CD4-positive, alpha-beta T cell treated with Interleukin-12 subunit alpha and Interleukin-12 subunit beta, for 1 hour (primary cell): ENCODE measurements at places on chromosomes 16 and 17.

GRCh38 chr17:82686366-82687324 is 11.9 kb downstream of the RAB40B start:
- DNase-seq = no peak

DNA sequence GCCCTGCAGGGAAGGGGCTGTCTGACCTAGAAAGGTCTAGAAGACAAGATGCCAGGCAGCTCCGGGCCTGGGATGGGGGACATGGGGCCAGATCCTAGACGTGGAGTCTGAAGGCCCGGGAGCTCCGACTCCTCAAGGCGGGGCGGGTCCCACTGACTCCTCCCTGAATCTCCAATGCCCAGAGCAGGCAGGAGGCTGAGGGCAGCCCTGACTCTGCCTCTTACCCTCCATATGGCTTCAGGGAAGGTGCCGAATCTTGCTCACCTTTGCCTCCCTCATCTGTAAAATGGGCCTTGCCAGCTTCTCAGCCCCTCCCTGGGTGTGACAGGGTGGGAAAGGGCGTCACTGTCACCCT is 14.8 kb downstream of the VASN start:
- DNase-seq = no peak

GRCh38 chr17:69757688-69758430 is 317.2 kb upstream of the KCNJ16 start:
- no peak for DNase-seq

DNA sequence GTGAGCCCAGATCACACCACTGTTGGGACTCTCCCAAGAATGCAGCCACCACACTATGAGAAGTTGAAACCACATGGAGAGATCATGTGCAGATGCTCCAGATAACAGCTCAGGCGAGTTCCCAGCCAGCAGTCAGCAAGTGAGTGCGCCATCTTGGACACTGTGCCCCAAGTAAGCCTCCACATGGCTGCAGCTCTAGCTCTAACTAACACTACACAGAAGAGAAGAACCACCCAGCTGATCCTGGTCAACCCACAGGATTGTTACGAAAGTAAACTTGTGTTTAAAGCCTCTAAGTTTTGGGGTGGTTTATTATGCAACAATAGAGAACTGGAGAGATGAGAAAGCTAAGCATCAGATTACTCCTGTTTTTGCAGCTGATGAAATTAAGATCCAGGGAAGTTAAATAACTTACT is 25.8 kb downstream of the SLC38A7 start:
- DNase-seq = no peak

DNA sequence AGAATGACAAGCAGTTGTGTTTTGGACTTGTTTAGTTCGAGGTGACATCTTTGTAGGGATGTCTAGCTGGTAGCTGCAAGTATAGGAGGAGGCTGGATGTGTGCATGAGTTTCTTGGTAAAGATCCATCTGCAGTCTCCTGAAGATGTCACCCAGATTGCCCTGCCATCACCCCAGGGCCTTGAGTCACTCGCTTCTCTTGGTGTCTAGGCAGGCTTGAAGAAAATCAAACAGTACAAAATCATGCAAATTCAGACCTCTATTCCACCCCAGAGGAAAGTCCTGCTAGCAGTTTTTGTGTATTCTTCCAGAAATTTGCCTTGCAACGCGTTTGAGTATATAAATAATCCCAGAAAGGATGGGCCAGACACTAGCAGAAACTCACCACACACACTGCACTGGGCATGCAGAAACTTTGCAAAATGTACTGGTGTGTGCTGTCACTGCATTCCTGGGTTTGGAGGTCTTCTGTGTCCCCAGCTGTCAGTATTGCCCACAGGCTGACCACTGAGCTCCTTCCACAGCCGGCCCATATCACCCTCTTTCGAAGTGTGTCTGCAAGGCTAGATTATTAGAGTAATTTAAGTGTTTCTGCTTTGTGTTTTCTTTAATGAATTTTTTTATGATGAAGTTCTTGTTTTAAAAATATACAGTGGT is 51.5 kb downstream of the TENT4B start:
- no peak for DNase-seq

DNA sequence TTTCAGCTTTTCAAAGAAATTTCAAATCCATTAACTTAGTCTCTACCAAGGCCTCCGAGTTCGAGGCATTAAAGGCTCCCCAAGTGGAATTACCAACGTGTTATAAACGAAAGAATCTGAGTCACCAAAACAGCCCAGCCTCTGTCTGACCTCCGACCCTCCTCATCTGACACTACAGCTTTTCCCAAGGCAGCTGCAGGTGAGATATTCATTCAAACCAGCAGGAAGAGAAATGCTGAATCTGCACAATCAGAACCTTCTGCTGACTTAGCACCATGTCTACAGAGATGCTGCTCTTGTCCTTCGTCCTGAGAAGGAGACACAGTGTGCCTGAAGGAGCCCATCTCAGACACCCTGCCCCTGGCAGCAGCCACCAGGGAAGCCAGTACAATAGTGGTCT is 30.5 kb downstream of the GRIN2A start:
- no peak for DNase-seq

GRCh38 chr17:81170727-81171494 is 4.9 kb upstream of the AATK start:
- DNase-seq = no peak

DNA sequence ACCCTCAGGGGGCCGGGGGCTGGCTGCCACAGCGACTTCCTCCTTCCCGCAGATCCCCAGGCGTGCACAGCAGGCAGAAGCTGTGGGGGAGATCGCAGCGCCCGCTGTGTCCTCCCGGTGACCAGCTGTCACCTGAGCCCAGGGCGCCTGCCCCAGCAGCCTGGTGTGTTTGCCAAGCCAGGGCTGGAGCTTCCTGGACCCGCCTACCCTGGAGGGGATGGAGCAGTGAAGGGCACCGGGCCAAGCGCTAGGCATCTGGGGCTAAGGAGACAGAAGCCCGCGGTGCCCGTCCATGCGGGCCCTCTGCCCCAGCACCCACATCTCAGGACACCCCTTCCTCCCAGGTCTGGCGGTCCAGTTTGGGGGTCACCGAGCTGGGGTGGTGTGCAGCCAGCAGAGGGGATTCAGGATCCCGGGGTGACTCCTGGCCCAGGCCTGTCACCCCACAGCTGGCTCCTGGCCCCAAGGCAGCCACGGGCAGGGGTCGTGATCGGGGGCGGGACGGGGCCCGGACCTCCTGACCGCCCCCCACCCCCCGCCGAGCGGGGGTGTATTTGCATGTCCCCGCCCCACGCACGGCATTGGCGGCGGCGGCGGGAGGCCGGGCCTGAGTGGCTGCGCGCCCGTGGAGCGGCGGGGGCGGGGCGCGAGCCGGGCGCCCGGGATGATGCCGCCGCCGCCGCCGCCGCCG is at the start of gene RAB26:
TSS of gene RAB26 (plus strand) at position 645 of the 691 bp plus-strand sequence. CDS start 159 bp downstream, outside the sequence.
- peak; percentile 61 for DNase-seq

- DNase-seq = no peak
These were observed 271.5 kb downstream of the SOX9 start for GRCh38 chr17:72392056-72393010.

GRCh38 chr17:78307887-78308638 is 51.8 kb downstream of the SOCS3 start:
- DNase-seq = no peak

GRCh38 chr16:28324235-28324886 is 32.0 kb downstream of the SBK1 start:
- DNase-seq = no peak

GRCh38 chr17:50649042-50649908 is 14.6 kb downstream of the ABCC3 start:
- no peak for DNase-seq

DNA sequence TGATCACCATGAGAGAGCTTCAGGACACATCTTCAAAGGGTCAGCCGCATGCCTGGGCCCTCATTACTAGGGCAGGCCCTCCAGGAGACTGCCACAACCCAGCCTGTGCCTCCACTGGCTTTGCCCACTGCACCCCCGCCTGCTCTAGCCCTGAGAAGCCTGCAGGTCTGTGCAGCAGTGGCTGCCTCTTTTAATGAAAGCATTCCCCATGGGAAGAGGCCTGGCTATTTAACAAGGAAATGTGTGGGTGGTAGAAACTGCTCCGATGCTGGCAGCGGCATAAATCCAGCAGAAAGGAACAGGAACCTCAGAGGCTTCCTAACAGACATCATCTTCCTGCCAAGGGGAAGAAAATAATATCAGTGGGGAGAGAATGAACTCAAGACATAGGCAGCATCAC is 375 bp upstream of the KRT32 start:
- DNase-seq = no peak

GRCh38 chr17:42027961-42028790 is 8.3 kb downstream of the NKIRAS2 start:
- DNase-seq = no peak

DNA sequence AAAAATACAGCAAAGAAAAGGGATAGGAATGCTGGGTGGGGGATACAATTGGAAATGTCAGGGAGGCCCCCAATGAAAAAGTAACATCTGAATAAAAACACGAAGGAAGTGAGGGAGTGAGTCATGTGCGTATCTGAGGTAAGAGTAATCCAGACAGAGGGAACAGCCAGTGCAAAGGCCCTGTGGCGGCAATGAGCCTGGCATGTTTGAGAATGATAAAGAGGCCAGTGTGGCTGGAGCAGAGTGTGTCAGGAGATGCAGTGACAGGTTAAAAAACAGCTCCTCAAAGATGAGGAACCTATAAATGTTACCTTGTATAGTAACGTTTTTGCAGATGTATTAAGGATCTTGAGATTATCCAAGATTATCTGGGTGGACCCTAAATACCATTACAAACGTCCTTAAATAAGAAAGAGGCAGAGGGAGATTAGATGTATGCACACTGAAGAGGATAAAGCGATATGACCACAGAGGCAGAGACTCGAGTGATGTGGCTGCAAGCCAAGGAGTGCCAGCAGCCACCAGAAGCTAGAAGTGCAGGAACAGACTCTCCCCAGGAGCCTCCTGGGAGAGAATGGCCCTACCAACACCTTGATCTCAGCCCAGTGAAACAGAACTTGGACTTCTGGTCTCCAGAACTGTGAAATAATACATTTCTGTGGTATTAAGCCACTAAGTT is 17.8 kb upstream of the SLC35B1 start:
- no peak for DNase-seq

- DNase-seq = no peak
These were observed 10.1 kb upstream of the COL1A1 start for GRCh38 chr17:50211249-50212120.

DNA sequence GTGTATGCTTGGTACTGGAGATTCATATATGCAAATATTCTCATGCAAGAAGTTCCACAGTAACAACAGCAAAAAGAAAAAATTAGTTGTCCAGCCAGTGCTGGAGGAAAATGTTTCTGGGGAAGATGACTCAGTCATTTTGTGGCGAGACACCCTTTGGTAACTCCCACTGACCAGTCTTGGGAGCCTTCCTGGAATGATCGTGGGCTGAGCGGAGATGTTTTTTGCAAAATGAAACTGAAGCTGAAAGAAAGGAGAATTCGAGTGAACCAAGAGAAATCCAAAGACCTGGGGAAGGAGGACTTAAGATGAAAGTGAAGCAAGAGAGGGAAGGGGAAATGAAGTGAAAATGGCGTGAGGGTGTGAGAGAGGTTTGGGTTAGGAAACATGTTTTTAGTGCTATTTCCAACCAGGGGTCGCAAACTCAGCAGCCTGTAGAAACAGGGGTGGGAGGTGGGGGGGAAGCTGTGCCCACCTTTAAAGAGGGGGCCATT is 5.2 kb downstream of the ITPRIPL2 start:
- no peak for DNase-seq

GRCh38 chr16:50547340-50548124 is 664 bp upstream of the NKD1 start:
- peak; percentile 92 for DNase-seq

GRCh38 chr17:2376107-2376506 is 24.8 kb downstream of the MNT start:
- DNase-seq = no peak
